ENCODE measurements at places on chromosomes 5 and 9.
A peak's percentile ranks its signal among the peaks of the same experiment; 100 is the strongest.

GRCh38 chr9:96508227-96508940, 58.4 kb downstream of the HABP4 start:
- DNase-seq = no peak

DNA sequence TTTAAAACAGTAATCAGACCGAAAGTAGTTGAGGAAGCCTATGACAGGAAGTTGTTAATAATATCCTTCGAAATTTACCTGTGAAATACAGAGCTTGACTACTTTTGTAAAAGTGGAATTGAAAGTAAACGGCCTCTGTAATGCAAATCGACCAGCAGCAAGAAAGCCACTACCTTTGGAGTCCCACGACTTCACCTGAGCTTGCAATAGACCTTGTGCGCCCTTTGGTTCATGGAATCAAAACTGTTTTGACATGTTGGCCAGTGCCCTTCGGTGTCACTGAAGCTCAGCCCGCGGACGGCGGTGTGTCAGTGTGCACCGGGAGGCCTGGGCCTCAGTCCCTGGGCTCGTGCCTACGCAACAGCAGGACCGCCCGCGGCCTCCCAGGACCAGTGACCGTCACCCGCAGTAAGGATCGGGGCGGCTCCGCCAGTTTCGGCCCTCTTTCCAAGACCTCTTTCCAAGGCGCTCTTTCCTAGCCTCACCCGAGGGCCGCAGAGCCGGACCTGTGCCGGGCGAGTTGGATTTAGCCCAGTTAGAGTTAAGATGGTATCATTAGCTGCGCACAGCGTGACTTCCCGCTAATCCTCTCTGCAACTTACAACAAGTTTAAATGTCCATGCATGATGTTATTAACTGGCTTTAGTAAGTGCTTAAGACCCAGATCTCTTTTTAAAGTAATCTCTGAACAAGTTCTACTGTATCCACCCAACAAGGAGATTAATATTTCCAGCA, 223.3 kb downstream of the MEF2C start:
- DNase-seq = no peak

- no peak for DNase-seq
These were observed 63.4 kb upstream of the RNU6ATAC start for GRCh38 chr9:134227451-134228411.

DNA sequence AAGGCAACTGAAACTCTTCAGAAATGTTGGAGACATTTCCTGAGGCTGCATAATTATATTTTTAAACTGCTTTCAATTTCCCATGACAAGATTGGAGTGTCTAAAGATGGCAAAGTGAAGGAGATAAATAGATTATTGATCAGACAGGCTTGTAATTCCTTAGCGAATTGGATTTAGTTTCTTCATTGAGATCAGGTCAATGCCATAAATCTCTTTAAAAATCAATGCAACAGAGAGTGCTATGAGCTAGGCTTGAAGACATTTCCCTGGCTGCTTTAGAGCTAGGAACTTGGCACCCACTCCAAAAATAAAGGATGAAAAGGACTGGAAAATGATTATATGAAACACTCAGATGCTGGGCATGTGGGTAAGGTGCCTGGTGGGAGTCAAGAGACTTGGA, 828.4 kb downstream of the TLR4 start:
- DNase-seq = no peak

DNA sequence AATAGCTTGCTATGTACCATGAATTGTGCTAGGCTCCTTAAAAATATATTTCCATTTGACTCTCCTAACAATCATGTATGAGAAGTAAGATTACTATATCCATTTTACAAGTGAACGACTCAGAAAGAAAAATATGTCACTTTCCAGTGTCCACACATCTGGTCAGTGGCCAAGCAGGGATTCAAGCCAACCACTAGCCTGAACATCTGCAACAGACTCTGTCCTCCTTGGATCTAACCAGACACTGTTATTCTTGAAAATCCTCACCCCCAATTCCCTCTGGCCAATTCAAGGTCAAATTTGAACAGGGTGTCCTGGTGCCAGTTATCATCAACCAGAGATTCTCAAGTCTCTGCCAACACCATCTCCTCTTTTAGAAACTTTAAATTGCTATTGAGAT, 344.1 kb upstream of the WWC1 start:
- DNase-seq = no peak

GRCh38 chr9:137522746-137523455, 27.3 kb downstream of the PNPLA7 start:
- no peak for DNase-seq

GRCh38 chr9:75692309-75692708, 198.2 kb upstream of the PCSK5 start:
- no peak for DNase-seq

- DNase-seq = no peak
These were observed 1044.2 kb downstream of the TLE4 start for GRCh38 chr9:80615964-80616363.

GRCh38 chr9:33877727-33878489, 60.9 kb downstream of the UBE2R2 start:
- no peak for DNase-seq

DNA sequence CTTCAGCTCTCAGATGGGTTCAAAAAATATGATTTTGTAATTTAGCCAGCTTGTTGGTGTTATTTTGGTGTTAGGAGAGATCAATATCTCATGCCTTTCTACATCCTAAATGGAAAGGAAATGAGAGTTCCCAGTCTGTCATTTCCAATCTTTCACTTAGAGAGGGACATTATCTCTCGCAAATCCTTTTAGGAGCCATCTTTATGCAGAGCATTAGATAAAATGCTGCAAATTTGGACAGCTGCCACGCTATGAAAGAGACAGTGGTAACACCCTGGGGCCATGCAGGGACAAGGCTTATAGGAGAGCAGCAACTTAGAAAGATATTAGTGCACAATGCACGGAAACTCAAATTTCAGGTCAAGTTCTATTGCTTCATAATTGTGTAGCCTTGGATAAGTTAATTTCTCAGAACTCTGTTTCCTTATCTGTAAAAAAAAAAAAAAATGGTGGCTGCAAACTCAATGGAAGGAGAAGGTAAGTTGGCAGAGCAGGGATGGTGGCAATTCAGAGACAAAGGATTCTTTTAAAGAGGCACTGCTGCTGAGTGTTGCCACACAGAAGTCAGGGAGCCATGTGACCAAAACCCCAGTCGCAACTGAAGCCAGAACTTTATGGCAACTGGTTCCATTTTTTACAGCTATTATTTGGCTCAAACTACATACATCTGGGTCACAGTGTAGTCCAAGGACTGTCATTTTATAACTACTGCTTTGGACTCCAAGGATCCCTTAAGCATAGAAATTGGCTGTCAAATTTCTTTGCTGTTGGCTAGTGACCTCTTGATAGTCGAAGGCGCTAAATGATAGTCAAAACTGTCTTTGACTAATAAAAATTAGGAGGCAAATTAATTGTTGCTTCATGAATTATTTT, 210.2 kb downstream of the FRMD3 start:
- DNase-seq = peak; percentile 2

DNA sequence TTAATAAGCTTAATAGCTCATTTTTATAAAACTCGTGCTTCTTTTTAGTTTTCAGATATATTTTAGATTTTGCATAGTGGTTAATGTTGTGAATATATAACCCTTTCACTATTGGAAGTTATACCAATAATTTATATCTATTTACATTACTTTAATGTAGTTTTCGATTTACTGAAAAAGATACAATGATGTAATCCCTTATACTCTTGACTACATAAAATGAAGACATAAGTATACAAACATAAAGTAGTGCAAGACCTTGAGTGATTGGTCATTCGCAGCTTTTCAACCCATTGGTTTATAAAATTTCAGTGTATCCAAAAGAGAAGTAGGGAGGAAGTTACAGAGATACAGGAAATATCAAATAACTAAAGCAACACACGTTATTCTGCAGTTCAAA, 84.3 kb upstream of the GRHPR start:
- DNase-seq = no peak

DNA sequence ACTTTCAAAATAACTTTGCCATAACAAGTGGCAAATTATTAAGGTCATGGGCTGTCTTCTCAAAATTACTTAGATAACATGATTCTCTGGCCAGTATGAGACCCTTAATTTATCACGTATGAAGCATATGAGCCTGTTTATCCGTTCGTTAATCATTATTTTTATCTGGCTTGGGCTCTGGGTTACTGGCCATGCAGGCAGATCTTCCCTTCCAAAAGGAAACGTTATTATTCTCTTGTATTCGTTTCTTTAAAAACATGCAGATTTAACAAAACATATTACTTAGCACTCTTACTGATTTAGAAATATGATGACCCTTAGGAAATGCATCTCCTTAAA, 148.6 kb downstream of the DOCK8 start:
- DNase-seq = no peak

All from erythroblast (primary cell).